Fibroblast of skin of left quadriceps (primary cell): ENCODE measurements at places on chromosomes 16 and 17.

- no peak for DNase-seq
Measured at GRCh38 chr16:79764415-79765110, 164.0 kb upstream of the MAF start.

DNA sequence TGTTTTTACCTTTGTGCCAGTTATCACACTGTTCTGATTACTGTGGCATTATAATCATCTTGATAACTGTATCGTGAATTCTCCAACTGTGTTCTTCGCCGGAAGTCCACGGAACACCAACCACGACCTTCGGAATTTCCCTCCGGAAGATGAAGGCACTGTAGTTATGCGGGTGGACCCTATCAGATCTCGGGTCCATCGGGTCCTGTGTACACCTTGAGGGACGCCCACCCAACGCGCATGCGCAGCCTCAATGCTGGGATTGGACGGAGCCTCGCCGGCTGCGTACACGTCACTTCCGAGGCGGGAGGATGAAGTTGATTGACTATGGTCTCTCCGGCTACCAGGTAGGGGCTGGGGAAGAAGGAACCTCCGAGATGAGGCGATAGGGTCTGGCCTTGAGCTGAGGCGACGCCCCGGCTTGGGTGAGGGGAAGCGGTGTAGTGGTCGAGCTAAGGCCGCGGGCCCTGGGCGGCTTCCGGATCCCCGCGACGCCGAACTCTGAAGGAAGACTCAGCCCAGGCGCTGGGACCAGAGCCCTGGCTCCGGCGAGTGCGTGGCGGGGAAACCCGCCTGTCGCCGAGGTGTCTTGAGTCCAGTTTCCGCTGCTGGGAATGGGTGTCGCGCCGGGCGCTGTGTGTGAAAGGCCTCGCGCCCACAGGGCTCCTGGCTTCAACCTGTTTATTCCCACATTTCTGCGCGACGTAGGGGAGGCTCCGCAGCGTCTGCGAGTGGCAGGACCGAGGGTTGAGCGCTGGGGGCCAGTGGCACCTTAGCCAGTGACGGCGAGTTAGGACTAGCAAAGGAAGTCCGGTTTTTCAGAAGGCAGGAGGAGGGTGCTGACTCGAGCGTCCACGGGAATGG lies at the start of gene DHRS7B:
Gene DHRS7B, plus strand, starts transcription at position 320 of the 864 bp plus-strand sequence. Its CDS starts 8 bp downstream, at position 328.
- peak; percentile 78 for DNase-seq

DNA sequence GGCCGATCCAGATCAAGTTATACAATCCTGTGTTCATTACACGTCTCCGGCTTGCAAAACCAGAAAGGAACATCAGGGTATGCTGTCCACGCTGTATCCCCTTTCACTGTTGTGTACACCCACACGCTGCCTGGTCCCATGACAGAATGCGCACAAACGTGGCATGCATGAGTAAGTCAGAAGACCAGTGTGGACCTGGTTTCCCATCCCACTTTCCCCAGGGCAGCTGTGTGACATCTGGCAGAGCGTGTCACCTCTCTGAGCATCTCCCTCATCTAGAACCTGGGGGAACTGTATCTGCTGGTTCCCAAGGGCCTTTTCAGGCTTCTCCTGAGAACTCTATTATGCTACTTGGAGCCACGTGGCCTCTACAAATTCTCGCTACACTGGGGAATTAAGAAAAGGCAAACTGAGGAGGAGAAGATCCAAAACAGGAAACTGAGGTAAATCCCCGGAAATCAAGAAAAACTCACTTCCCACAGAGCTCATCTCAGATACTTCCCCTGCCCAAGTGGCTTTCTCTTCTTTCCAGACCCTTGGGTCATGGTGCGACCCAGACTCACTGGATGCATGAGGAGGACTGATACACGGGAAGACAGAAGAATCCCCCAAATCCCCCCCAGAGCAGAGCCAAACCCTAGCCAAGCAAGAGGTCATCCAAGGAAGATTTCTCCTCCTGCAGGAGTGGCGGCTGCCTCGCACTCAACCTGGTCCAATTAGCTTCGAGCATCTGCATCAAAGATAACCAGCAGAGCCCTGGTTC lies 139.3 kb downstream of the GAS7 start:
- DNase-seq = no peak

DNA sequence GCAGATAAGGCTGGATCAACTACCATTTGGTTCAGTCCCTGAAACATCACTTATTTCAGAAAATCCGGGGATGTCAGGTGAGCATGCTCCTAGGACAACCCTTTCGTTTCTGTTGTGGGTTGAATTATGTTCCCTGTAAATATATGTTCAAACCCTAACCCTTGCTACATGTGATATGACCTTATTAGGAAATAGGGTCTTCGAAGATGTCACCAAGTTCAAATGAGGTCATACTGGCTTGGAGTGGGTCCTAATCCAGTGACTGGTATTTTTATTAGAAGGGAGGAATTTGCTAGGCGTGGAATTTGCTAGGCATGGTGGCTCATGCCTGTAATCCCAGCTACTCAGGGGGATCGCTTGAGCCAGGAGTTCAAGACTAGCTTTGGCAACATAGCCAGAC lies 21.3 kb downstream of the SNX20 start:
- no peak for DNase-seq

- DNase-seq = no peak
Measured at GRCh38 chr16:13727943-13728342, 192.0 kb upstream of the ERCC4 start.

DNA sequence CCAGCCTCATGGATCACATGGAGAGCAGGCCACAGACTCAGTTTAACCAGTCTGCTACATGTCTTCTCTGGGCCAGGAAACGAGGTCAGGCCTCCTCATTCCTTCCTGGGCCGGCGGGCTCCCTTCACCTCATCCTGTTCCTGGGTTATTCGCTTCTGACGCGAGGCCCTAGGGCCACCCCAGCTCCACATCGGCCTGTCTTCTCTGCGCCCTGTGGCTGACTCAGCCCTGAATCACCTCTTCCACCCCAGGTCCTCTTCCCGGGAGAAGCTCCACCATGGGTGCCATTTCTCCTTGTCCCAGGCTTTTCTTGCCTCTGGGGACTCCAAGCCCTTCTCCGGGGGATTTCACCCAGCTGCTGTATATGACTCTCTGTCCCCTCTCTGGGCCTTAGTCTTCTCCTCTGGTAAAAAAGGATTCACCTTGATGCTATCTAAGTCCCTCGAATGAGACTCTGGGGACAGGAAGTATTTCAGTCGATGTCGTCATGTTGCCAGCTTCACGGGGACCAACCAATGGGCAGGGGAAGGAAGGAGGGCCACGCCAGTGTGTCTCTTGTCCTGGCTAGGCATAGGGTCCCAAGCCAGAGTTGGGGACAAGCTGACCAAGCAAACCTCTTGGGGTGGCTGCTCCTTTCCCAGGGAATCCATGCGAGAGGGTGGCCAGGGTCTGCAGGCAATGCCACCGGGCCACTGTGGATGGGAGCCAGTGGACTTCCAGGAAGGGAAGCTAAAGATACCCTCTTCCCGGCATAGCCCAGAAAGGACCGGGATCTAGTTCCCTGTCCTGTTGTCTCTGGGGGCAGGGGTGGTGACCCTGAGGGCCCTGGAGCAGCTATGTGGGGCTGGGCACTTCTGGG lies 58.7 kb downstream of the SOCS3 start:
- no peak for DNase-seq

GRCh38 chr16:26442321-26442720 lies 624.4 kb upstream of the C16orf82 start:
- DNase-seq = no peak

DNA sequence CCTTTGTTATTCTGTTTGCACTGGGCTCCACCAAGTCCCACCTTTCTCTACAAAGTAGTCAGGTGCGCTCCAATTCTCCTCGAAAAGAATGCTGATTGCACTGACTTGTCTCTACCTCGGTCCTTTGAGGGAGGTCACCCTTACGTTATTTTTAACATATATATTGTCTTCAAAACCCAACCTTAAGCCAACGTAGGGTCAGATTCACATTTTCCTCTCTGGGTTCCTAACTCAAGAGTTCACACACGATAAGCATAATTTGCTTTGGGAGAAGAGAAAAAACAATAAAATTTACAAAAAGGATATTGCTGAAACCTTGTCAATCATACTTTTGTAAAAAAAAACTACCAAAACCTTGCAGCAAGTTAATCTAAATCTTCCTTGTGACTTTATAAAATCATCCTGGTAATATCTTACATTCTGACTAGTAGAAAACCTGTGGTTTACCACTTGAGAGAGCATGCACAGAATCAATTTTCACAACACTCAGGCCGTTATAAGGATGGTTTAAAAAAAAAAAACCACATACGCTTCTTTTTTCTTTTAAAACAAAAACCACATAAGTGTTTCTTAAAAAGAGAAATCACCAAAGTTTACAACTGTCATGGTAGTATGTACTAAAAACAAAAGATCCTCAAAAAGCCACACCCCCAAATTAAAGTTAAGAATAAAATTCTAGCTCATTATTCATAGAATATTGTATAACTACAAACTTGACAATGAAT lies 72.2 kb upstream of the TRAP1 start:
- DNase-seq = no peak

GRCh38 chr17:57834146-57834741 lies 15.6 kb downstream of the MRPS23 start:
- no peak for DNase-seq

DNA sequence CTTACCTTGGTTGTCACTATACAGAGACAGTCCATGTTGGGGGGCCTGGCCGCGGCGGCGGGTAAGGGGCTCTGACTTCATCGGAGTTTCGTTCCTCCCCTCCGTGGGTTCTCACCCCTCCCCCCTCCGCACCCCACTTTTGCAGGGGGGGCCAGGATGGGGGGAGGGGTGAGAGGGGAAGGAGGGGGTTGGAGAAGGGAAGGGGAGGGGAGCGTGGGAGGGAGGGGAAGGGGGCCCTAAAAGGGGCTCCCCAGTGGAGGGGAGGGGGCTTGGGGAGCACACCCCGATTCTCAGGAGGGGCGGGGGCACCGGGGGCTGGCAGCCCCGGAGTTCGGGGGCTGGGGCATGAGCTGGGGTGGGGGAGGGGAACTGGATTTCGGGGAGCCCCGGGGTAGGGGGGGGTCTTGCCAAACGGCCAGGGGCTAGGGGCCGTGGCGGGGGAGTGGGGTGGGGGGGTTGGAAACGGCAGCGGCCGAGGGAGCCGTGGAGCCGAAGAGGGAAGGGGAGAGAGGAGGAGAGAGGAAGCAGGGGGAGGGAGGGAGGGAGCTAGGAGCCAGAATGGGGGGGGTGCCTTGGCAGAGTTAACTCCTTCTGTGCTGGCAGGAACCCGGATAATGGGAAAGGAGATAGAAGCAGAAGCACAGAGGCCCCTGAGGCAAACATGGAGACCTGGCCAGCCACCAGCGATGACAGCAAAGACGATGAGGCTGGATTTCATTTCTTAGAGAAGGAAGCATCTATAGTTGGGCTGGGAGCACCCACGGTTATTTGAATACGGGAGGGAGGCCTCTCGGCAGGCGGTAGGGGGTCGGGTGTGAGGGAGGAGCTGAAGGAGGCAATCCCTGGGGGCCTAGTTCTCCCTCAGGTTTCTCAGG lies 2.3 kb downstream of the DLG4 start:
- DNase-seq = no peak
